ENCODE measurements at places on chromosomes 5 and 9.
A peak's percentile ranks its signal among the peaks of the same experiment; 100 is the strongest.

- no peak for DNase-seq
Observed at GRCh38 chr5:154516475-154516874, 38.4 kb upstream of the HAND1 start.

DNA sequence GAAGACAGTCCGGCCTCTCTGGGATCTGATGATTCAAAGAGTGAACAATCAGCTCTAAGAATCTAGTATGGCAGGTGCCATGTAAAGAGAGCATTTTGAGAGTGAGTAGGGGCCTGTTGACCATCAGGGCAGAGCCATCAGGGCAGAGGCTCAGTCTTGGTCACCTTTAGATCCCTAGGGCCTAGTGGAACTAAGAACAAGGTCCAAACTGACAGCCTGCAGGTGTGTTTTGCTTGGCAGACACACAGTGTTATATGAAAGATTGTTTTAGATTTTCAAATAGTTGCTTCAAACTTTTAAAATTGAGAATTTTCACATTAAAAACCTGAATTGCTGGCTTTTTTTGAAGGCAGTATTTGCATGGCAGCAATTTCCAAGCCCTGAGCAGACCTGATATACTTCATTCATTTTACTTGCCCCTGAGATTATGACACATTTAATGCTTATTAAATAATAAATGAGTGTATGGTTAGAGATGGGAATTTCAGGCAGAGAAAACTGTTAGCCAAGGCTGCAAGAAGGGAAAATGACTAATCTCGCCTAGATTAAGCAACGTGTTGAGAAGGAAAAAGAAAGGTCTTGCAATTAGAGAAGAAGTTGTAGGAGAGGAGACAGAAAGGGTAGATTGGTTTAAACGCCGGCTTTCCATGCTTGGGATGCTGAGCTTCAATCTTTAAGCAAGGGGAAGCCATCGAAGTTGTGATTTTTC, 279.6 kb downstream of the ARRDC3 start:
- DNase-seq: no peak

GRCh38 chr5:143824851-143825720, 13.1 kb downstream of the HMHB1 start:
- DNase-seq: peak; percentile 36

- no peak for DNase-seq
Observed at GRCh38 chr5:40082313-40082712, 597.4 kb upstream of the PTGER4 start.

- DNase-seq: no peak
Observed at GRCh38 chr5:34550247-34550646, 105.9 kb upstream of the RAI14 start.

DNA sequence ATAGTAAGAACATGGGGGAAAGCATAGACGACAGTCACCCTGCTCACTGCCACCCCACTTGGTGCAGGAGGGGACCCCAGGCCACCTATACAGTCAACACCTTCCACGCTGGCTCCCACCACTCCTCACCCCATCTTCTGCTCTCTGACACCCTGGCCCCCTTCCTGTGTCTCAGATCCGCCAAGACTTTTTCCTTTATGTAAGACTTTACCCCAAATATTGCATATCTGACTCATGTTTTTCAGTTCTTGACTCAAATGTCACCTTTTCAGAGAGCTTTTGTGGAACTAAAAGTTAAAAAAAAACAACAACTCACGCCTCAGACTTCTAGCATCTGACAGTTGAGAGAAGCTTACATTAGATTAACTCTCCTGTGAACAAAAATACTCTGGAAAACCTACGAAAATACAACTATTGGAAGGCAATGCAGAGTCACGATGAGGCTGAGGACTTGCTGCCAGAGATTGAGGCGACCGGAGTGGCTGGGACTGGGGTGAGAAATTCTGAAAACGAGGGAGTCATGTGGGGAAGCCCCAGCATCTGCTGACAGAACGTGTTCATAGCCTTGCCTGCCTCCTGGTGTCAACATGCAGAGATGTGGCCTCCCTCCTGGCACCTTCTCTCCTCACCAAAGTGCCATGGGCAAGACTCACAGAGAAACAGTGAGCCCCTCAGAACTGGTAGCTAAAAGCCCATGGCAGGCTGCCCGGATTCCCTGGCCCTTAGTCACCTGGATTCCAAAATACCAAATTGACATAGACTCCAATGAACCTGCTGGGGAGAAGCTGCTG, 22.4 kb upstream of the FCN2 start:
- DNase-seq: peak; percentile 2

- no peak for DNase-seq
Observed at GRCh38 chr9:117205806-117206205, 209.1 kb downstream of the ASTN2 start.

GRCh38 chr9:125754096-125754495, 6.9 kb downstream of the PBX3 start:
- DNase-seq: no peak

DNA sequence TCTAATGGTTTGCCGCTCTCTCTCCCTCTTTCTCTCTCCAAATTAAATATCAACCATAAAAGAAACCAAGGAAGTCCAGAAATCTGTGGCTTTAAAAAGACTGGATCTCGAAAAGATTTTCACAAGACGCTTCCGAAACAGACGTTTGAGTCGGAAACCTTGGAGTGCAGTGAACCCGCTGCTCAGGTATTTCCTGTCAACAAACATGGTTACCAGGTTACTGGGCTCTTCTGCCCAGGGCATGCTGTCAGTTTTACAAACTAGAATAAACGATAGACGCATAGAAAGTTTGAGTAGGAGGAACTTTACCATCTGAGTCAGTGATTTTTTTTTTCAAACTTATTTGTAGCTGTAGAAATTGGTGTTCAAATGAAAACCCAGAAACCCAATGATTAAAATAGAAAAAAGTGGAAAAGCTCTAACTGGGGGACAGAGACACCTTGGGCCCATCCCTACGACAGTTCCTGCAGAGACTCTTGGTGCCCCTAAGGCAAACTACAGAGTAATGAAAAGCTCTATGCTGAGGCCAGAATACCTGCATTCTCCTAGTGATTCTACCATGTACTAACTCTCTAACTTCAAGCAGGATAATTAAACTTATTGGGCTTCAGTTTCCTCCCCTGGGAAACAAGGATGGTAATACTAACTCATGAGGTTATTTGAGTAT, 90.0 kb downstream of the DOCK8 start:
- no peak for DNase-seq

DNA sequence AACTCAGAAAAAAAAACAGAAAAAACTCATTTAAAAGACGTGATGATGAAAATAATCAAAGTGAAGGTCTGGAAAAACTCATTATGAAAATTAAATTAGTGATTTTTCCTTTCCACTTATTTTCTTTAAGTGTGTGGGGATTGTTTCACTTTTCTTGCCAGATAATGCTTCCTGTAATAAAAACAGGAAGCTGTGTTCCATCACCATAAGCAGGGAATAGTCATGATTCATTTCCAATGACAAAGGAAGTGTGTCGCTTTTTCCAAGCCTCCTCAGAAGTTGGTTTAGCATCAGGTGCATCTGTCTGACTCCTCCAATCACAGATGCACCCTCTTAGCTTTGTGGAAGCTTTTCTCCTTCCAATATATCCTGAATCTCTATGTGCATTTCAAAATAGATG, 2068.7 kb downstream of the MAT2B start:
- no peak for DNase-seq

GRCh38 chr5:28691526-28691925, 1653.1 kb upstream of the CDH9 start:
- no peak for DNase-seq

DNA sequence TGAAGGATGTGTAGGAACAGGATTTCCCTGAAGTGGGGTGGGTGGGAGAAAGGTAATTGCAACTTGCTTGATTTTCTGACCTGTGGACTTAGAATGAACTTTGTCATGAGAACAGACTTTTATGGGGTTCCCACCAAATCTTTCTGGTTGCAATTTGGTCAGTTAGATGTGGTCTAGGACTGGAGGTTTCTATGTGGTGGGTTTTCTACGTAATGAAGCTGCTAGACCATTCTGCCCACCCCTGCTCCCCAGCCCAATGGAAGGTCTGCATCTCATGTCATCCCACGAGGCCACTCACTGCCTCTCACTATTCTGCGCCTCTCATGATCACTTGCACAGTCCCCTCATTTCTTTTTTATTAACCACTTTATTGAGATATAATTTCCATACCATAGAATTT, 37.9 kb upstream of the GZMA start:
- DNase-seq: no peak

GRCh38 chr9:86636519-86636918, 282.3 kb upstream of the TUT7 start:
- no peak for DNase-seq

DNA sequence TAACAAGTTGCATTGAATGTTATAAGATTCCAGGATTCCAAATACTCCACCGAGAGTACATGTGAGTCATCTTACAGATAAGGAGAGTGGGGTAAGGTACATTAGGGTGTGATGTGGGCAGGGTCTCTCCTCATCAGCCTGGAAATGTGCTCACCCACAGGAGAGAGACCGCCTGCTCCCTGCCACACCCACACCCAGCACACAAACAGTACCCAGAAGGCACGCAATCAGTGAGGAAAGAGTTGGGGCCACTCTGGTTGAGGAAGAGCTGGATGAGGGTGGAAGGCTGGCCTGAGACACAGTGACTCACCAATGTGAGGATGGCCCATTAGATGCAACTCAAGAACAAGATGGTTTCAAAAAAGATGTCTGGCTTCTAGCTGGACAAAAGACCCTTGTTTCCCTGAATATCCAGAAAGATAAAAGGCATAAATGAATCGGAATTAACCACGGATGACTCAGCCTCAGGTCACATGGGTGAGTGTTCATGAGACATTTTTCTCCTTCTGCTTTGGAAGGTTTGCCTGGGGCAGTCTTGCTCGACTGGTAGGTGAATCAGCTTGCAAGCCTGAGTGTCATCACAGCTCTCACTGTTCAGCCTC, 51.1 kb upstream of the LHFPL2 start:
- DNase-seq: no peak

DNA sequence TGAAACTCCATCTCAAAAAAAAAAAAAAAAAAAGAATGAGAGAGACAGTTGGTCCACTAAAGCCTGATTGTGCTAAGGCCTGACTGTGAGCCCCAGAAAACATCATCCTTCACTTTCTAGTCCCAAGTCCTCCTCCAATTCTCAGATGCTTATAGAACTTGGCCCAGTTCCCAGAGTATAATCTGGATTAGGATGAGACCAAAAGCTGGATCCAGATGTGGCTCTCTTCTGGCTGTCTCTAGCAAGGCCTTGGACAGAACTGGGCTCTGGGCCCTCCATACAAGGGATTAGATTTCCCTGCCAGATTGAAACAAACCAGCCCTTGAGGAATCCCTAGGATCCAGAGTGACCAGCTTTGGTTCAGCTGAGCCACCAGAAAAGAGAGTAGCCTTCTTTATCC, 98.4 kb upstream of the ZNF366 start:
- DNase-seq: no peak

GRCh38 chr5:154962494-154962893, 21.6 kb downstream of the MRPL22 start:
- DNase-seq: no peak

DNA sequence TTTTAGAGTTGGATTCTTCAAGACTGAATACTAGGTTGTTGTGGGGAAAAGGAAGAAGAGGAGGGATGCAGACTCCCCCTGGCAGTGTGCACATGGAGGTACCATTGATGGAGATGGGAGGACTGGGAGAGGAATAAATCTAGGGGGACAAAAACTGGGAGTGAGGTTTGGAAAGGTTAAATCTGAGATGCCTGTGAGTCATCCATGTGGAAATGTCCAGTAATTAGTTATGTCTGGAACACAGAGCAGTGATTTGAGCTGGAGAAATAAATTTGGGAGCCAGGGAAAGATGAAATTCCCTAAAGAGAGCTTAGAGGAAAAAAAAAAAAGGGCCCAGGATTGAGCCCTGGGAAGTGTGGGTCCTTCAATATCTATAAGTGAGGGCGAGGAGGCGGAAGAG, 8.0 kb upstream of the CCIN start:
- DNase-seq: no peak

DNA sequence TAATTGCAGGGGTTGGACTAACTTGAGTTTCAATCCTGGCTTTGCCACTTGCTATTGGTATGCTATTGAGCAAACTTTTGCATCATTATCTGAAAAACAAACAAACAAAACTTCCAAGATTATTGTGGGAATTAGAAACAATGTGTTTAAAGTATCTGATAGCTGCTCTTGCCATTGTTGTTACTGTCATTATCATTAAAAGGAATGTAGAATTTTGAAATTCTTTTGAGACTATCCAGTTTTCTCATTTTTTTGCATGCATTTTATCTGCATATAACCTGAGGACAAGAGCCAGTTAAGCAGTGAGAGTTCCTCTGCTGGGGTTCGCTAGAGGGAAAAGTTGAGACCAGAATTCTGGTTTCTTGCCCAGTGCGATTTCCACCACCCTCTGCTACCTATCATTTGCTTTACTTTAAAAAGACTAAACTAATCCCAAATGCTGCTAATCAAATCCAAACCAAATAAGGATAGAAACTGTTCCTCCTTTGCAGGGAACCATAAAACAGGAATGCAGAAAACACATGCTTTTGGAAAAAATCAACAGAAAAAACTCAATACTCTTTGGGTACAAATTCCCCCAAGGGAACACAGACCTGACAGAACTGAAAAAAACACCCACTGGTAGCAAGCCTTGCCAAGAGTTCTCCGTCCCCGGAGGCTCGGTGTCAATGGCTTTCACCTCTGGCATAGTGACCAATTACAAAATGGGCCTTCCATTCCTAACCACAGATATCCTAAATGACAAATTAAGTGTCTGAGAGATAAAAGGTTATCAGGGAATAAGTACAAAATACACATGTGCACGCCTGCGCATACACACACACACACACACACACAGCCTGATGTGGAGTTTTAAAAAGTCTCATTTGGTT, 373.7 kb downstream of the ARL15 start:
- no peak for DNase-seq

DNA sequence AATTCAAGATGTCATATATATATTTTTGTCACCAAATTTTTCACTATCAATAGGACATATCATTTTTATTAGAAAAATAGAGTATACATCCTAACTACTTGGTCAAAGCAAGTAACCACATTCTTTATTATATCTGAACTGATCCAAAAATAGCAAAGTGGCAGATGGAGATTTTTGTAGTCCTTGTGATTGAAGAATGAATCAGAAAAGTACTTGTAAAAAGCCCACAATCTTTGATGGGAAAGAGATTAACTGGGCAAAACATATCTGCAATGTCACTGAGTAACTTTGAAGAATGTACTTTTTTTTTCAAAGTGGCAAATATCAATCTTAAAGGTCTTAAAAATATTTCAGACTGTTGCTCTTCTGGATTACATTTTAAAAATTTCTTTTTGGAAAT, 1040.6 kb upstream of the SEMA6A start:
- no peak for DNase-seq

GRCh38 chr5:15513911-15514310, 13.9 kb downstream of the FBXL7 start:
- no peak for DNase-seq
